ENCODE measurements at places on chromosomes 16 and 17. TPM values are rescaled to one million over a fixed set of nuclear protein-coding genes. Genes with fewer than 3 reads are reported as not detected.

Gene VASN
- total RNA-seq, result 9.1 TPM

Gene TM4SF5
- not detected for total RNA-seq

Gene HASPIN
- total RNA-seq, result 30.0 TPM

Gene DDX52
- total RNA-seq, result 29.8 TPM

Gene NPIPB12
- 53.0 TPM for total RNA-seq

DNA sequence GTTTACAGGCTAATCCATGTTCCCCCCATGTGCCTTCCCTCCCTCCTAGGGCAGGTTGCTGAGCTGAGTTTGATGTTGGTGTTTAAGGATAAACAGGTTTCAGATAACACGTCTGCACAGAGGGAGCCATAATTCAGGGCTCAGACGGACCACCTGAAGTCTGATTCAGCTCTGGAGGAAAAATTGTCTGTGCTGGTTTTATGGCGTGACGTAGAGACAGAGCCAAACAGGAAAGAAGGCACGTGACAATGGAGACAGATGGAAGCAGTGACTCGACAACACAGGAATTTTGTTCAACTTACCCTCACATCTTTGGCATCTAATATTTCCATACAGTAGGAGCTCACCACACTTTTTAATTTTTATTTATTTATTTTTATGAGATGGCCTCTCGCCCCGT is 10.7 kb upstream of the USP10 start:
- no peak overlapping the region for H3K4me3 ChIP-seq
- H3K27me3 ChIP-seq, result peaks cover 3% of the 10 kb centered on the region
- no peak overlapping the region for H3K27ac ChIP-seq
- no peak for DNase-seq
- peaks cover 4% of the 10 kb centered on the region for H3K36me3 ChIP-seq

DNA sequence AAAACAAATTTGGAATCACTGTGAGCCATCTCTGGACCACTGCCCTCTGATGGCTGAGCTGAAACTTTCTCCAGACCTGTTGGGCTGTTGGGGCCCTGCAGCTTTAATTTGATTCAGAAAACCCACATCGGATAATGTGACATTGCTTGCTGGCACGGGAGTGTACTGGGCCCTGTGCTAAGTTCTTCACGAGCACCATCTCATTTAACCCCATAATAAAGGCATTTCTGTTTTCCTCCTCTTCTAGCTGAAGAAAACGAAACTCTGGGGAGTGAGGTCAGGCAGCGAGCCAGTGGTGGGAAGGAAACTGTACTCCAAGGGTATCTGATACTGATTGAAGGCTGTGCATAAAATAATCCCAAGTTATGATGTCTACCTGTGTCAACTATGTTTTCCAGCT is 34.5 kb upstream of the TNRC6A start:
- H3K27ac ChIP-seq, result no peak overlapping the region
- H3K4me3 ChIP-seq, result no peak overlapping the region
- H3K27me3 ChIP-seq, result no peaks in the 10 kb centered on the region
- no peaks in the 10 kb centered on the region for H3K36me3 ChIP-seq
- no peaks in the 10 kb centered on the region for H3K4me1 ChIP-seq

GRCh38 chr16:15704545-15704987 is 54.5 kb downstream of the NDE1 start:
- H3K36me3 ChIP-seq, result peaks cover 14% of the 10 kb centered on the region
- no peaks in the 10 kb centered on the region for H3K27me3 ChIP-seq
- peak; percentile 90 for DNase-seq
- H3K4me1 ChIP-seq, result no peaks in the 10 kb centered on the region
- no peak overlapping the region for H3K27ac ChIP-seq

DNA sequence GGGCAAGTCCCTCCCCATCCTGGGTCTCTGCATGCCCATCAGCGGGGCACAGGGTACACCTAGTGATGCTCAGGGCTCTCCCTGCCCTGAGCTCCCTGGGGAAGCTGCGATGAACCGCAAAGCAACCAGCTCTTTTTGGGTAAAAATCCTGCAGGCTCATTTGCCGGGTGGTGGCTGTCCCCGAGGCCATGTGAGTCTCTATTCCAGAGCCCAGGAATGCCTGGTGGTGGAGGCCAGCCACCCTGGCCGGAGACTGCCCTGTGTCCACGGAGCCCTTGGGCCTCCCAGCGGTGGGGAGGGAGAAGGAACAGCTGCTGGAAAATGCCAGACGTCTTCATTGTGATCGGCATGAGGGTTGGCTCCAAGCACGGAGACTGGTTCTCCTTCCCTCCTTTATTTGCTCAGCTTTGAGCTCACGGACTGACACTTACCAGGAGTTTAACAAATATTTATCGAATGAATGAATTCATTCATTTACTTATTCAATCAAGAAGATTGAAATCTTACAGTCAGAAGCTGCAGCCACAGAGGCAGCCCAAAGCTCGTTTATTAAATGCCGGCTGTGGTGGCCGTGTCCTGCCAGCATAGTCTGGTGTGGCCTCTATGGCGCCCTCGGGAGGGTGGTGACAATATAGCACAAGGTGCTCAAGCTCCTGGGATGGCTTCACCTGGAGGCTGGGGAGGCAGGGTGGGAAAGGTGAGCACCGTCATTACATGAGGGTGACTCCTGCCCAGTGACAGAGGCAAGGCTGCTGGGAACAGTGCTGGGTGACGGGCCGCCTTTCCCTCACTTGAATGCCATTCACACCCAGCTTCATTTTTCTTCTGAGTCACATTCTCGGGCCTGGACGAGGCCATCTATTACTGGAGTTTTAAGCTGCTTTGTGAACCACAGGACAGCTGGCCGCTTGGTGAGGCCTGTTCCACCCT is 31.1 kb upstream of the JPH3 start:
- DNase-seq, result peak; percentile 85
- no peak overlapping the region for H3K27ac ChIP-seq
- H3K36me3 ChIP-seq, result no peaks in the 10 kb centered on the region
- no peaks in the 10 kb centered on the region for H3K27me3 ChIP-seq
- peaks cover 27% of the 10 kb centered on the region for H3K4me1 ChIP-seq
- no peak overlapping the region for H3K4me3 ChIP-seq

- DNase-seq, result no peak
- peak overlapping the region; percentile 63 for H3K27ac ChIP-seq
- peak overlapping the region; percentile 35 for H3K4me3 ChIP-seq
- peaks cover 33% of the 10 kb centered on the region for H3K4me1 ChIP-seq
These were observed 2.4 kb downstream of the EPN2 start for GRCh38 chr17:19239544-19239943.

GRCh38 chr17:65155622-65156021 is 18.5 kb downstream of the RGS9 start:
- peaks cover 16% of the 10 kb centered on the region for H3K4me1 ChIP-seq
- no peaks in the 10 kb centered on the region for H3K36me3 ChIP-seq
- no peak overlapping the region for H3K4me3 ChIP-seq
- DNase-seq, result no peak
- H3K27me3 ChIP-seq, result no peaks in the 10 kb centered on the region
- no peak overlapping the region for H3K27ac ChIP-seq

DNA sequence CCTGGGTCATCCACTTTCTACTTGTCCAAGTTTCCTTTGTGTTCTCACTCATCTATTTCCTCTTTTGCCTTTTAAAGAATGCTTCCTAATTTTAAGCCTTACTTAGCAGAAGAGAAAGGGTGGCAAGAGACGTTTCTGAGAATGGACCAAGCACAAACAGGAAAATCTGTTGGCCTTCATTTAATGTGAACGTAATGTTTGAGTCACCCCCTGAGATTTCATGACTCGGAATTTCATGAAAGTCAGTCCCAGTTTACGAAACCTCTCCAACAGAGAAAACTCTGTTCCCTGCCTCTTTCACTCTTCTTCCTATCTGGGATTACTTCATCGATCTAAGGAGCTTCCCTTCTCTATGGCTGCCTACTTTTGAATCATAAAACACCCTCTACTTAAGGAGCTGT is at the start of gene CD300E:
CD300E (minus strand) TSS at position 46 of the 401 bp plus-strand sequence. CDS start 117 bp downstream, outside the sequence.
- DNase-seq, result no peak
- H3K27ac ChIP-seq, result no peak within 1 kb of the TSS
- H3K4me3 ChIP-seq, result no peak within 1 kb of the TSS
- no peaks in the 10 kb centered on the region for H3K36me3 ChIP-seq
- H3K27me3 ChIP-seq, result peaks cover 61% of the 10 kb centered on the region

DNA sequence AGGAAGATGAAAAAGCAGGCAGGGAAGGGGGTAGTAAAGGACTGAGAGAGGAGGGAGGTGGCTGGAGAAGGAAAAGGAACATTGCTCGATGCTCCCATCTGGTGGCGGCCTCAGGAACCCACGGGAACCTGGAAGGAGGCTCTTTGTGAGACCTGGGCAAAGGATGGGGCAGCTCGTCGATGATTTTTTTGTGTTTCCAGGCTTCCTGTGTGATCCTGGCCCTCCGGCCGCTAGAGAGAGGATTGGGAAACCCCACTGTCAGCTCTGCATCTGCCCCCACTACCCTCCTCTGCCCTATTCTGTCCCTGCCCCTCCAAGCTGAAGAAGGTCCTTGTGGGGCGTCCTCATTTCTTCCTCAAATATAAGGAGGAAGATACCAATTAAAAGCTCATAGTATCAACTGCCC is 6.6 kb downstream of the WFIKKN2 start:
- H3K36me3 ChIP-seq, result no peaks in the 10 kb centered on the region
- no peaks in the 10 kb centered on the region for H3K27me3 ChIP-seq
- H3K4me3 ChIP-seq, result no peak overlapping the region
- H3K27ac ChIP-seq, result no peak overlapping the region
- peak; percentile 83 for DNase-seq

- H3K27me3 ChIP-seq, result no peaks in the 10 kb centered on the region
- no peak overlapping the region for H3K4me3 ChIP-seq
- DNase-seq, result no peak
- no peak overlapping the region for H3K27ac ChIP-seq
- H3K4me1 ChIP-seq, result peaks cover 19% of the 10 kb centered on the region
These were observed 129.7 kb upstream of the MYOCD start for GRCh38 chr17:12536021-12536420.

DNA sequence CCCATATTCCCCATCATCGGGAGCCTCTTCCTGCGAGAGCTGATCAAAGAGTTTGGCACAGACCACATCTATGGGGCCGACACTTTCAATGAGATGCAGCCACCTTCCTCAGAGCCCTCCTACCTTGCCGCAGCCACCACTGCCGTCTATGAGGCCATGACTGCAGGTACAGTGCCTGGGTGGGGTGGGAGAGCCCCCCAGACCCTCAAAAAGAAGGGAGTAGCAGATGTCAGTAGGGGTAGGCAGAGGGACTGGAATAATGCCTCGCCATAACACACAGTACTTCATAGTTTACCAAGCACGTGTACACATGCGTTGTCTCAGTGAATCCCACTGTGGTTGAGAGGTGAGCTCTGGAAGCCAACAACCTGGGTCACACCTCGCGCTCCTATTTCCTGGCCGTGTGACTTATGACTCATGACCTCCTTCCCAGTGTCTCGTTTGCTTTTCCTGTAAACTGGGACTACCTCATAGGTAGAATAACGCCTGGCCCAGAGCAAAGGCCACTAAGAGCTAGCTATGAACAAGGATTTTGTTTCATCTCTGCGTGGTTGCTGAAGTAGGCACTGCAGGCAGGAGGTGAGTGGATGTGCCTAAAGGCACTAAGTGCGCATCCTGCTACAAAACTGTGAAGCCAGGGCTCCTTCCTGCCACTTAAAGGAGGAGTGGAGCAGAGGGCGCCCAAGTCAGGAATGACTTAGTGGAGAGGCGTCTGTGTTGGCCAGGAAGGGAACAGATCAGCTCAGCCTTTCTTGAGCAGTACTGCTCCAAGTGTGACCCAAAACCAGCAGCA is 5.2 kb downstream of the NAGLU start:
- 0 out of 2 replicates have a peak overlapping the region, but pooled peaks have one; percentile 21 for H3K27ac ChIP-seq
- DNase-seq, result no peak
- H3K27me3 ChIP-seq, result no peaks in the 10 kb centered on the region
- peaks cover 15% of the 10 kb centered on the region for H3K4me1 ChIP-seq
- no peak overlapping the region for H3K4me3 ChIP-seq

GRCh38 chr16:84071121-84071520 is 28.5 kb upstream of the SLC38A8 start:
- H3K27ac ChIP-seq, result no peak overlapping the region
- no peaks in the 10 kb centered on the region for H3K4me1 ChIP-seq
- DNase-seq, result no peak
- no peak overlapping the region for H3K4me3 ChIP-seq
- H3K27me3 ChIP-seq, result no peaks in the 10 kb centered on the region

DNA sequence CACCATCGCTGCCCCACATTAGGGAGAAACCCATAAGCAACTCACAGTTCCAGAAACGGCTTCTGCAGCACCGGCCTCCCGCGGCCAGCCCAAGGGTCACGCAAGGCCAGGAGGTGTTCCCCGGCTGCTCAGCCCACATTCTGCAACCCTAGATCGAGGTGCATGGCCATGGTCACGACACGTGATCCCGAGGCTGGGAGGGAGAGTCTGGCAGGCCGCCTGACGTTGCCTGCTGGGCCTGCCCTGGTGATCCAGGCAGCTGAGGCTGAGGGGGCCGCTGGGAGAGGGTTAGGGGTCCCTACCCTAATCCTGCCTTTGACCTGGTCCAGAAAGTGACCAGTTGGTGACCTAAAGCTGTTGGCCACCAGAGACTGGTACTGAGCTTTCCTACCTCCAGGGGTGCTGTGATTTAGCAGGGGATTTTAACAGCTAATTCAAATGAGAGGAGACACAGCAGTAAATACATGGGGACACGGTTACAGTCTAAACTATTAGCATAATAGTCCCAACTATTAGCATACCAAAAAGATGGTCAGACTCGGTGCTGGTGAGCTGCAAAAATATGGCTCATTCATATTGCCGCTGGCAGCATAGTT is 97.4 kb upstream of the CIBAR2 start:
- no peak for DNase-seq
- H3K4me1 ChIP-seq, result peaks cover 24% of the 10 kb centered on the region
- 0 out of 2 replicates have a peak overlapping the region, but pooled peaks have one; percentile 4 for H3K27ac ChIP-seq

DNA sequence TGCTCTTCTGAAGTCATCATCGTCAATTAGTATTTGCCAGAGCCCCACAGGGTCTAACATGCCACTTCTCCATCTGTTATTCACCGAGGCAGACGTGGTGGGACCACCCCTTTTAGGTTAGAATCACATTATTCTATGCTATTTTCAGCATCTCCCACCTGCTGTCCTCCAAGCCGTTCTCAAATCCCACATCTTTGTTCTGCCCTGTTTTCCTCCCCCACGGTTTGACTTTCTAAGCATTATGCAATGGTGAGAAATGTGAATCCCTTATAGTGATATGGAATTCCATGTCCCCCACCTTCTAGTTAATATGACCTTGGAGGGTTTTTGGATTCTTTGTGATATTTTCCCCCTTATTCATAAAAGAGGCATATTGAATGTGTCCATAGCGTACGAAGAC is 634.1 kb upstream of the RBFOX1 start:
- no peak for DNase-seq
- peaks cover 16% of the 10 kb centered on the region for H3K27me3 ChIP-seq
- no peak overlapping the region for H3K4me3 ChIP-seq

GRCh38 chr17:82648742-82649331 is 593 bp upstream of the WDR45B start:
- H3K36me3 ChIP-seq, result peaks cover 6% of the 10 kb centered on the region
- H3K4me1 ChIP-seq, result peaks cover 17% of the 10 kb centered on the region
- DNase-seq, result peak; percentile 57
- peak overlapping the region; percentile 59 for H3K4me3 ChIP-seq
- H3K27ac ChIP-seq, result no peak overlapping the region
- peaks cover 8% of the 10 kb centered on the region for H3K27me3 ChIP-seq

- peaks cover 4% of the 10 kb centered on the region for H3K27me3 ChIP-seq
- no peak for DNase-seq
- peaks cover 49% of the 10 kb centered on the region for H3K4me1 ChIP-seq
- peaks cover 11% of the 10 kb centered on the region for H3K36me3 ChIP-seq
- peak overlapping the region; percentile 67 for H3K27ac ChIP-seq
These were observed 316 bp downstream of the DLG4 start for GRCh38 chr17:7219229-7219811.

GRCh38 chr17:10827898-10828552 is 9.9 kb downstream of the PIRT start:
- H3K4me3 ChIP-seq, result no peak overlapping the region
- DNase-seq, result no peak
- H3K4me1 ChIP-seq, result peaks cover 37% of the 10 kb centered on the region
- no peaks in the 10 kb centered on the region for H3K36me3 ChIP-seq
- peaks cover 4% of the 10 kb centered on the region for H3K27me3 ChIP-seq

GRCh38 chr16:67150833-67151396 is at the start of gene B3GNT9:
TSS of gene B3GNT9 (minus strand) at chr16:67150998. CDS start at chr16:67150485, 513 bp downstream.
- DNase-seq, result peak; percentile 77
- no peak within 1 kb of the TSS for H3K27ac ChIP-seq
- H3K36me3 ChIP-seq, result peaks cover 12% of the 10 kb centered on the region
- peak within 1 kb of the TSS; percentile 75 for H3K4me3 ChIP-seq
- H3K27me3 ChIP-seq, result peaks cover 58% of the 10 kb centered on the region

Measured in WTC11 (cell line).